ENCODE measurements at places on chromosomes 13 and 19. TPM values are rescaled to one million over a fixed set of nuclear protein-coding genes. Genes with fewer than 3 reads are reported as not detected.

DPF1 gene
- not detected for total RNA-seq

QPCTL gene
- 3.0 TPM for total RNA-seq

THSD1 gene
- total RNA-seq, result 7.3 TPM

ZNF682 gene
- 1.4 TPM for total RNA-seq

EID2B gene
- 2.3 TPM for total RNA-seq

CYP2F1 gene
- total RNA-seq, result not detected

CCNA1 gene
- total RNA-seq, result not detected

PROSER3 gene
- total RNA-seq, result 7.2 TPM

CIC gene
- 53.5 TPM for total RNA-seq

MYBPC2 gene
- total RNA-seq, result not detected

FUT1 gene
- total RNA-seq, result 3.3 TPM

PLK5 gene
- total RNA-seq, result not detected

TMEM86B gene
- total RNA-seq, result not detected

RUBCNL gene
- 1.5 TPM for total RNA-seq

ZNF730 gene
- not detected for total RNA-seq

IGFL2 gene
- not detected for total RNA-seq

ZNF98 gene
- total RNA-seq, result 1.6 TPM

ZNF229 gene
- 3.5 TPM for total RNA-seq

TTC9B gene
- total RNA-seq, result not detected

SMIM44 gene
- not detected for total RNA-seq
